Eye (tissue), 1 donor: ENCODE measurements at places on chromosomes 2 and 18.

- DNase-seq = no peak
Measured at GRCh38 chr2:71849607-71850305, 297.9 kb downstream of the CYP26B1 start.

GRCh38 chr2:211881449-211881848, 657.2 kb downstream of the ERBB4 start:
- no peak for DNase-seq

- no peak for DNase-seq
Measured at GRCh38 chr18:69528435-69528834, 127.7 kb downstream of the DOK6 start.

DNA sequence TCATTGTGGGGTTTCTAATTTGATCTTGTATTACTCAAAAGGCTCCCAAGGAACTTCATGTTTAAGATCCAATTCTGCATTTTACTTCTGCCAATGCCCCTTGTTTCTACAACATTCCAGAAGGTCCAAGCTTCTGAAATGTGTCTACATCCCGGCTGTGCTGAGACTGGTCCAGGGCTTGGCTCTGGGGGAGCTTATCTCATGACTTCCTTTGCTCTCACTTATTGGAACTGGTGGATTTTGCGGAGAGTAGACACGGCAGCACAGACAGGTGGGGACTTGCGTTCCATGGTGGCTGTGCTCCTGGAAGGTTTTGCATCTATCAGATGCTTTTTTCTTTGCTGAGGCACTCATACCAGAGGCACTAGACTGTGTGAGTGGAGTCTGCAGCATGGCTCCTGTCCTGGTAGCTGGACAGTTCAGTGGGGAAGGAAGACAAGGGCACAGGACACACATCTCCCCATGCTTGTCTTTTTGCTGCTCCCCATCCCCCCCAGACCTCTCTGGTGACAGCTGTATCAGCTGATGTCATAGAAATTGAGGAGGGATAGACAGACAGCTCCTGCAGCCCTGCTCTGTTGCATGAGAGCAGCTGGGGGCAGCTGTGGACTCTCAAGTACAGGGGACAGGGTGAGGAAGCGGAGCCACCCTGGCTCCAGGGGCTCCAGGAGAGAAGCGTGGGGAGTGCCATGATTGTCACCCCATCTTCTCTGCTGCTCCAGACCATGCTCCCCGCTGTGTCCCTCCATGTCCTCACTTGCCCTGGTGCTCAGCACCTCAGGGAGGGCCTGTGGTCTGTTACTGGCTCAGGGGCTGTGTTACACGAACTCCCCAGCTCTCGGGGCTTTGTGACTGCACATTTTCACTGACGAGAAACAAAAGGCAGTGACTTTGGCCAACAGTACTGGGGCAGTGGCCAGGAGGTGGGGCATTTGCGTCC, 46.0 kb downstream of the ACAA2 start:
- peak; percentile 14 for DNase-seq

GRCh38 chr2:176407706-176408105, 138.5 kb downstream of the MTX2 start:
- no peak for DNase-seq

DNA sequence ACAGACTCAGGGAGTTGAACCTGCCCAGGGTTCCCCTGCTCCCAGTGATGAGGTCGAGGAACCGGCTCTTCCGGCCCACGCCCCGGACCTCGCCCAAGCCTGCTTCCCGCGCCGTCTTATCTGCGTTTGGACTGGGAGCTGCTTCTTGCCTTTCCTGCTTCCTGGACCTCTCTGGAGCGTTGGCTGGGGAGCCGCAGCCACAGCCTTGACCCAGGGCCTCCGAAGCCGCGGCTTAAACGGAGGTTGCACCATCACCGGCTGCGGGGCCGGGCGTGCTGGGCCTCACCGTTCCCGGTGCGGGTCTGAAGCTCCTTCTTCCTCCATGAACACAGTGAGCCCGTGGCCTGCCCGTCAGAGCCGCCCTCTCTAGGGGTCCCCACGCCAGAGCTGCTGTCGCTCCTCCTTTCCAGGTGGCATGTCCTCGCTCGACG, 13.3 kb downstream of the NTSR2 start:
- no peak for DNase-seq

DNA sequence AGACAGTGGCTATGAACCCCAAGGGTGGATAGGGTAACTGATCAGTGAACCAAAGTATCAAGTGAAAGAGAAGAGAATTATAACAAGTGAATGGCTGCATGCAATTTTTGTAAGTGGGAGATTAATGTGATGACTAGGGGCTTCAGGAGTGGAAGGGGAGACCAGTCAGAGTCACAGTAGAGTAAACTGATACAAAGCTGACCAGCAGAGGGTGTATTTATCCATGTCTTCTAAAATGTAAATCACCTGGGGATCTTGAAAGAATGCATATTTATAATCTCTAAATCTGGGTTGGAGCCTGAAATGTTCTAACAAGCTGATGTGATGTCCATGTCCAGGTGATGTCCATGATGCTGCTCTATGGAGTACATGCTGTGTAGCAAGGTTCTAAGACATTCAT, 1351.3 kb upstream of the CHAC2 start:
- peak; percentile 21 for DNase-seq

- DNase-seq = peak; percentile 50
Measured at GRCh38 chr2:54613386-54613785, 110.1 kb upstream of the EML6 start.

- no peak for DNase-seq
Measured at GRCh38 chr2:9663008-9663879, 32.4 kb upstream of the YWHAQ start.

- no peak for DNase-seq
Measured at GRCh38 chr2:49225126-49225525, 70.8 kb upstream of the FSHR start.

- DNase-seq = no peak
Measured at GRCh38 chr2:150783015-150783414, 295.5 kb upstream of the RND3 start.

GRCh38 chr2:219998714-219999227, 371.3 kb downstream of the SLC4A3 start:
- no peak for DNase-seq

DNA sequence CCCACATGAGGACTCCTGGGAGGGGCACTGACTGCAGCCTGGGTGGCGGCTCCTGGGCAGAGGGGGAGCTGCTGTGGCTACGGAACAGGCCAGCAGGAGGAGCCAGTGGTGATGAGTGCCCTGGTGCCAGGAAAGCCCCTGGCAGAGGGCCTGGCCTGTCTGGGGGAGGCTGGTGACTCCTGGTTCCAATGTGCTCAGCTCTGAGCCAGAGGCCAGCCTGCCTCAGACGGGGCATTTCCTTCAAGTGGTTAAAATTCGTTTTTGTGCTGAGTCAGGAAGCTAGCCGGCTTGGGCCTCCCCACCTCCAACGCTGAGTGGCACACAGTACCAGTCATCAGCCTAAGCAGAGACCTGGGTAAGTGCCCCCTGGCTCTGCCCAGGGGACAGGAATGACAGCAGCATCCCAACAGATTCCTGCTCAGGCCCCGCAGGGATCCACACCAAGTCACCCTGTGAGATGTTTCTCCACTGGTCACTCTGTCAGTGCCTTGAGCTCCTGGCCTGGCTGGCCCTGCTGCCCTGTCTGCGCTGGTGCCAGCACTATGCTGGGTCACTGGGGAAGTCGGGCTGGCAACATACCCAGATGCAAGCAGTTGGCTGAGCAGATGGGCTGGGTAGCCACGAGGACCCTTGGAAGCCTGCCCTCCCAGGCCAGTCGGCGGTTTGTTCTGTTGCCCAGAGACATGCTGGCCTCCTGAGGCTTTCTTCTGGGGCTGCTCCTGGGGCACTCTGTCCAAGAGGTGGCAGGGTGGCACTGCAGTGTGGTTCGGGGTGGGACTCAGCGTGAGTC, 7.1 kb upstream of the KLF11 start:
- DNase-seq = no peak

- DNase-seq = no peak
Measured at GRCh38 chr2:222217712-222218111, 81.1 kb downstream of the PAX3 start.

- DNase-seq = peak; percentile 44
Measured at GRCh38 chr2:237297421-237298150, 116.4 kb downstream of the COL6A3 start.

- no peak for DNase-seq
Measured at GRCh38 chr2:120310136-120310535, 35.8 kb upstream of the INHBB start.

GRCh38 chr2:164569378-164569777, 51.9 kb downstream of the GRB14 start:
- DNase-seq = no peak

- DNase-seq = peak; percentile 24
Measured at GRCh38 chr18:49944663-49945062, 131.3 kb upstream of the ACAA2 start.

GRCh38 chr2:219578811-219579613, 6.9 kb downstream of the INHA start:
- DNase-seq = no peak

- DNase-seq = peak; percentile 78
Measured at GRCh38 chr2:120736202-120736623, 545 bp downstream of the GLI2 start.

GRCh38 chr18:53402670-53403069, 821.8 kb downstream of the MBD2 start:
- peak; percentile 20 for DNase-seq

DNA sequence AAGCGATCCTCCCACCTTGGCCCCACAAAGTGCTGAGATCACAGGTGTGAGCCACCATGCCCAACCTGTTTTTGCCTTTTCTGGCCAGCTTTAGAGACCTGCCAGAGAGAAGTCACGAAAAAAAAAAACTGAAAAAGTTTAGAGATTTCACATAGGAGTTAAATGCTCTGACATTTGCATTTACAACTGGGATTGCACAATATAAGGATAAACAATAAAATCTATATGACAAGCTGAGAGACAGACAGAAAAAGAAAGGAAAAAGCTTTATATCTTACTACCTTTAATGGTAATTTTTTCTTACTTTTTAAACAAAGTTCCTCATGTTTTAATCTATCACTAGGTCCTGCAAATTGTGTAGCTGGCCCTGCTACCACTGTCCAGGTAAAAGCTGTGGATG, 466.5 kb downstream of the TXNL1 start:
- DNase-seq = no peak

- DNase-seq = no peak
Measured at GRCh38 chr2:149901231-149901859, 313.8 kb upstream of the MMADHC start.

DNA sequence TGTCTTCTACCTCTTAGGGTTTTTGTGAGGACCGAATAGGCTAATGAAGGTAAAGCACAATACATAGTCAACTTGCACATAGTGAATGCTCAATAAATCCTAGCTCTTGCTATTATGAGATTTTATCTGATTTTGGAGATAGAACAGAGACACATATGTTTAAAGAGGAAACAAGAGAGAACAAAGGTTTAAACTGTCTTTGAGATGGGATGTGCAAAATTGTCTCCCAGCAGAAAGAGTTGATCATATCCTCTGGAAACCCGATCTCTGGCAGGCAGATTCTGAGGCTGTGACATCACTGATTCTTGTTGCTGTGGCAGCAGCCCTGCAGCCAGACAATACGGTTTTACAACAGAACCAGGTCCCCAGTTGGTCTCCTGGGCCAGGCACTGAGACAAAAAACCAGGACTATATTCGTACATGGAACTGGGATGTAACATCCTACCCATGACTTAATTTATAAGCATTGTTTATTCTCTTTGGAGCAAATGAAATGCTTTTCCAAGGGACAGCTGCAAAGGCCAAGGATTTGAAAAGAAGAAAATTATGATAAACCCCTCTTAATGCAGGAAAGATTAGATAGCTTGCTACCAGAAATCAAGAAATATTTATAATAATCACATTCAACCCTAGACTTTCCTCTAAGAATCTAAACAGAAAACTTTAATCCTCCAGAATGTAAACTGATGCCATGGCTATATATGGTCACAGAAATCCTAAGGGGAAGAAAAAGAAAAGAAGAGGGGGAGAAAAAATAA, 80.2 kb downstream of the SLC8A1 start:
- DNase-seq = peak; percentile 80

GRCh38 chr18:616380-616995, 19.7 kb downstream of the CLUL1 start:
- DNase-seq = peak; percentile 78

DNA sequence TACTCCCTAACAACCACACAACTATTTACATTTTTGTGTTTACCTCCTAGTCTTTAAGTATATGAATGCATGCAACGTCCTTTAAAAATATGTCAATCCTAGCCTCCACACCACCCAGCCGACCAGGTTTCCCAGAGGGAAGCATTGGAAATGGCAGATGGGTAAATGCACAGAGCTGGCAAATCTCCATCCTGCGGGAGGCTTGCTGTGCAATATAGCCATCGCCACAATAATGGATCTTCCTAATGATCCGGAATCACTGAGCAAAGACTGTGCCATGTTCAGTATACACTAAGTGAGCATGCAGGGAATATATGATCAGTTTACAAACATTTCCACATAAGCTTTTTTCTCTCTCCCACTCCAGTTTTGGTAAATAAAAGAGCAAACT, 131.8 kb downstream of the NEDD4L start:
- DNase-seq = peak; percentile 25

DNA sequence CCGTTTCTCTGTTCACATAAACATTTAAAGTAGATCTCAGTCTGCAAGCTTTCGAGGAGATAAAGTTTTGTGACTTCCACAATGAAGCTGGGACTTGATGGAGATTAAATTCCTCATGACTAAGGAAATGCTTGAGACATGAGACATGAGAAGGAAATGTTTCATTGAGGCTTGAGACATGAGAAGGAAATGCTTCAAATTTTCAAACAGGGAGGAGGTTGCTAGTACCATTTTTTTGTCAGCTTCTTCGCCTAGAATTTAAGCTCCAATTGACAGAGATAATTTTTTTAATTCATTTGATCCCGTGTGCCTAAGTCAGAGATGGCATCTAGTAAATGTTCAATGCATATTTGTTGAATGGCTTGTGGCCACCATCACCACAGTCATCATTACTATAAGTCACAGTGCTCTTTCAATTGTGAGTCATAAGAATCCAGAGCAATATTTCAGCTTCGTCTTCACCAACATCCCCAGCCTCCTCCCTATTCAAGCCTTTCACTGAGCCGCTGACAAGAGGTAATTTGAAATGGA, 543 bp upstream of the MARCHF4 start:
- no peak for DNase-seq

DNA sequence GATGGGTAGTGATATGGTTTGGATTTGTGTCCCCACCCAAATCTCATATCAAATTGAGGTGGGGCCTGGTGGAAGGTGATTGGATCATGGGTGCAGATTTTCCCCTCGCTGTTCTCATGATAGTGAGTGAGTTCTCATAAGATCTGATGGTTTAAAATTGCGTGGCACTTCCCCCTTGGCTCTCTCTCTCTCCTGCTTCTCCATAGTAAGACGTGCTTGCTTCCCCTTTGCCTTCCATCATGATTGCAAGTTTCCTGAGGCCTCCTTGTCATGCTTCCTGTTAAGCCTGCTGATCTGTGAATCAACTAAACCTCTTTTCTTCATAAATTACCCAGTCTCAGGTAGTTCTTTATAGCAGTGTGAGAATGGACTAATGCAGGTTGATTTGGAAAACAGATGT, 223.2 kb upstream of the APCDD1 start:
- no peak for DNase-seq

- DNase-seq = no peak
Measured at GRCh38 chr18:71471963-71472725, 1072.0 kb downstream of the CBLN2 start.
